ENCODE measurements at places on chromosomes 7 and 10. TPM values are rescaled to one million over a fixed set of nuclear protein-coding genes. Genes with fewer than 3 reads are reported as not detected.

Gene PRTFDC1
- 3.1 TPM for total RNA-seq

DNA sequence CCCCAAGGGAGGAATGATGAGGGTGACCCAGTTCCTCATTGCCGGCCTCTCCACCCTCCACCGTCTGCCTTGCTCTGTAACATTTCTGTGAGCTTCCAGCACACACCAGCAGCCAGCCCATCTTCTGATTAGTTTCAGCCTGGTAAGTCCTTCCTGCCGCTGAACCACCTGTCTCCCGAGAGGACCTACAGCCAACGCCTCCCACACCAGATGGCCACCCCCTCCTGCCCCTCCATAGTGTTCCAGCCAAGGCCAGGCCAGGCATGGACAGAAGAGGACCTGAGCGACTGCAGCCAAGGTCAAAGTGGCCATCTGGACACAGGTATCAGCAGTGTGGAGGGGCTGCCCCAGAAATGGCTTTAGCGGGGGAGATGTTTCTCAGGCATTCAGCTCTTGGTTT, 170.7 kb upstream of the CTBP2 start:
- no peaks in the 10 kb centered on the region for H3K27me3 ChIP-seq
- no peak for DNase-seq
- H3K27ac ChIP-seq, result no peak overlapping the region
- H3K4me3 ChIP-seq, result no peak overlapping the region
- no peaks in the 10 kb centered on the region for H3K36me3 ChIP-seq

- no peak for DNase-seq
- no peaks in the 10 kb centered on the region for H3K27me3 ChIP-seq
- no peaks in the 10 kb centered on the region for H3K36me3 ChIP-seq
- H3K4me3 ChIP-seq, result no peak overlapping the region
Observed at GRCh38 chr7:116588641-116589594, 64.1 kb downstream of the CAV1 start.

DNA sequence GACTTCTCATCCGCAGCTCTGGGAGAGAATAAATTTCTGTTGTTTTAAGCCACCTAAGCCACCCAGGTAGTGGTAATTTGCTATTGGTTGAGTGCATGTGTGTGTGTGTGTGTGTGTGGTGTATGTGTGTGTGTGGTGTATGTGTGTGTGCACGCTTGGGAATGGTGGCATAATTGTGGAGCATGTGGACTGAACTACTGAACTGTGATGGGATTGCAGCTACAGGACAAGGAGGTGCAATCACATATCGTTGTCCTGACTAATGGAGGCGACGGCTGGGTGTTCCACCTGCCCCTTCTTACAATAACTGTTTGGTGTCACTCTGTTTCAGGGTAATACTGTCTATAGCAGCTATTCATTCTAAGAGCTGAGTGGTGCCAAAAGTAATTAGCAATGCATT, 448.7 kb upstream of the PFKP start:
- no peaks in the 10 kb centered on the region for H3K4me1 ChIP-seq
- DNase-seq, result no peak
- no peaks in the 10 kb centered on the region for H3K36me3 ChIP-seq
- no peak overlapping the region for H3K4me3 ChIP-seq
- H3K27ac ChIP-seq, result no peak overlapping the region

DNA sequence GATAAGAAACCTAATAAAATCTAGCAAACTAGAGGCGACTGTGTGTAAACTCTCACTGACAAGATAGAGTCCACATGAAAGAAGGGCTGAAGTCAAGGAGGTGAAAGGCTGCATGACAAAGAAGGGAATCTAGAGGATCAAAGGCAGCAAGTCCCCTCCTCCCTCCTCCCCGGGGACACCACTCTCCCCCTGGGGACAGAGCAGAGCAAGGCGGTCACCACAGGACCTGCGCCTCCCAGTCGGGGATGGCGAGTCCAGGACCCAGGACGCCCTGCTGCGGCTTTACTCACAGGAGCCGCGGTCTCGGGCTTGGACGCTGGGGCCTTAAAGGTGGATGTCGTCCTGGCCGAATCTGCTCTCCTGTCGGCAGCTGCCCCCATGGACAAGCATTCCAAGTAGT, 22.4 kb downstream of the BRI3 start:
- peaks cover 14% of the 10 kb centered on the region for H3K36me3 ChIP-seq
- no peaks in the 10 kb centered on the region for H3K27me3 ChIP-seq
- H3K27ac ChIP-seq, result no peak overlapping the region
- DNase-seq, result no peak
- H3K4me1 ChIP-seq, result peaks cover 9% of the 10 kb centered on the region

Gene UCMA
- not detected for total RNA-seq

Gene TNKS2
- total RNA-seq, result 30.7 TPM

Gene MRC1
- 47.0 TPM for total RNA-seq

Gene ZPBP
- 0.17 TPM for total RNA-seq

- H3K27me3 ChIP-seq, result no peaks in the 10 kb centered on the region
- H3K27ac ChIP-seq, result no peak overlapping the region
- H3K36me3 ChIP-seq, result no peaks in the 10 kb centered on the region
- H3K4me1 ChIP-seq, result no peaks in the 10 kb centered on the region
- no peak overlapping the region for H3K4me3 ChIP-seq
Observed at GRCh38 chr7:80284855-80285254, 150.2 kb downstream of the GNAI1 start.

- no peaks in the 10 kb centered on the region for H3K36me3 ChIP-seq
- H3K4me3 ChIP-seq, result no peak overlapping the region
- H3K4me1 ChIP-seq, result no peaks in the 10 kb centered on the region
- H3K27me3 ChIP-seq, result no peaks in the 10 kb centered on the region
- H3K27ac ChIP-seq, result no peak overlapping the region
Observed at GRCh38 chr10:123428391-123428790, 237.8 kb upstream of the GPR26 start.

DNA sequence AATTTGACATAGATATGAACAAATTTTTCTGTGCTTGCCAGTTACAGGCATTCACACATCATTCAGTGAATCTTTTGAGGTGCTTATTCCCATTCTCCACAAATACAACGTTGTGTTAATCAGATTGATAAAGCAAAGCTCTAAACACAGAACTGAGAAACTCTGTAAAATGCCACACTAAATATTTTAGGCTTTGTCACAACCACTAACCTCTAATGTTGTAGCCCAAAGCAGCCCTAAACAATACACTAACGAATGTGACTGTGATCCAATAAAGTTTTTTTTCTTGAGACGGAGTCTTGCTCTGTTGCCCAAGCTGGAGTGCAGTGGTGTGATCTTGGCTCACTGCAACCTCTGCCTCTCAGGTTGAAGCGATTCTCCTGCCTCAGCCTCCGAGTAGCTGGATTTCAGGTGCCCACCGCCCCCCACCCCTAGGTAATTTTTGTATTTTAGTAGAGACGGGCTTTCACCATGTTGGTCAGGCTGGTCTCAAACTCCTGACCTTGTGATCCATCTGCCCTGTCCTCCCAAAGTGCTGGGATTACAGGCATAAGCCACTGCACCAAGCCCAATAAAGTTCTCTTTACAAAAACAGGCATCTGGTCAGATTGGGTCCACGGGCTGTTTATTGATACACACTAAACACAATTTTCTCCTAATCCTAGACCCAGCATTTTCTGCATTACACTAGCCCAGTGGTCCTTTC, 6.9 kb downstream of the CYCS start:
- H3K4me3 ChIP-seq, result no peak overlapping the region
- no peaks in the 10 kb centered on the region for H3K27me3 ChIP-seq
- DNase-seq, result no peak
- H3K4me1 ChIP-seq, result peaks cover 3% of the 10 kb centered on the region
- peaks cover 12% of the 10 kb centered on the region for H3K36me3 ChIP-seq

DNA sequence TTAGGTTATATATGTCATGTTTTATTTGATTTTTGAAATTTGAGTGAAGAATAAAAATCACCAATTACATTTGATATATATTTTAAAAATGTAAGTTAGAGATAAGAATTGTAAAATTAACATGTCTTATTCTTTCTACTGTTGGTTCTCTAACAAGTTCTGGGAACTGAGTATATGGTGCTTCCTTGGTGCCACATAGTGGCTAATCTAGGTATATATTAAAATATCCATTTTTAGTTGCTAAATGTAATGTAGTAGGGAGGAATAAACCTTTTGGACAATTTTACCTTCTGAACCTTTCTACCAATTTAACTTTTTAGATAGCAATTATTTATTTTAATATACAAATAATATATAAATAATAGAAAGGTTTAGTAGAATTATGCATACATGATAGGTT, 17.5 kb downstream of the CFAP69 start:
- H3K4me1 ChIP-seq, result peaks cover 19% of the 10 kb centered on the region
- no peak for DNase-seq
- H3K4me3 ChIP-seq, result no peak overlapping the region
- no peak overlapping the region for H3K27ac ChIP-seq
- H3K36me3 ChIP-seq, result no peaks in the 10 kb centered on the region
- no peaks in the 10 kb centered on the region for H3K27me3 ChIP-seq

Gene TEX47
- not detected for total RNA-seq

DNA sequence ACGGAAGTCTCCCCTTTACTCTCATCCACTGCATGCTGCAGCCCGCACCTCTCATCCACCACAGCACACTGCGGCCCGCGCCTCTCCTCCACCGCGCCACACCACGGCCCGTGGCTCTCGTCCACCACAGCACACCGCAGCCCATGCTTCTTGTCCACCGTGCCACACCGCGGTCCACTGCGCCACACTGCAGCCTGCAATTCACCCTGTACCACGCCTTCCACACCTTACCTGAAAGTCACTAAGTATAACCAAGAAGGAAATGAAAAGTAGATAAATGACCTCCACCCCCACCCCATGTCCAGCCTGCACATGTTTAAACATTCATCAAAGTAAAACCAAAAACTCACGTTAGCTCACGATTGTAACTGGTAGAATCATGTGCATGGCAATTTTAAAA, 176.1 kb downstream of the DIP2C start:
- no peak overlapping the region for H3K27ac ChIP-seq
- no peaks in the 10 kb centered on the region for H3K36me3 ChIP-seq
- no peaks in the 10 kb centered on the region for H3K27me3 ChIP-seq
- no peak for DNase-seq
- H3K4me3 ChIP-seq, result no peak overlapping the region

Gene FAM204A
- total RNA-seq, result 22.8 TPM

DNA sequence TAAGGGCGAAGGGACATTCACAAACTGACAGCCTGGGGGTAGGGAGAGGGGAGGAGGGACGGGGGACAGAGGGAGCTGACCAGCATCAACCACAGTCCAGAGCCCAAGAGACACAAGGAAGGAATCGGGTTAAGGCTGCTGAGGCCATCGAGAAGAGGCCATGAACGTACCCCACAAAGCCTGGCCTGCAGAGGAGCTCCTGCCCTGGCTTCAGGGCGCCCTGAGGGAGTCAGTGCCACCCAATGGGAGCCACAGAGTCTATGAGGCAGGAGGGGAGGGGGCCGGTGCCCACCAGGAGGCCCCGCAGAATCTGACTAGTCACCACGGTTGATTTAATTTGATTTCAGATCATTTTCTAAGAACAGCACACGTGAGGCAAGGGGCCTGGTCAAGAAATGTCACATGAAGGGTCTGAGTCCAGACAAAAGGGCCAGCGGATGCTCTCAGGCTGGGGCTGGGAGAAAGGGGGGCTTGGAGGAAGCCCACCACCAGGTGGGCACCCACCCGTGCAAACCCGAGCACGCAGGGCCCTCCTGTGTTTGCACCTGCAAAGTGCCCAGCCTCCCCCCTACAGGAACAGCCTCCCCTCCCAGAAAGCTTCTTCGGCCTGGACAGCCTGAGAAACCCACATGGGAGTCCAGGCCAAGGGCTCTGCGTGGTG, 40.4 kb downstream of the CAMK2B start:
- no peak overlapping the region for H3K4me3 ChIP-seq
- H3K27ac ChIP-seq, result no peak overlapping the region
- no peaks in the 10 kb centered on the region for H3K4me1 ChIP-seq
- no peaks in the 10 kb centered on the region for H3K27me3 ChIP-seq
- H3K36me3 ChIP-seq, result no peaks in the 10 kb centered on the region

Gene PNLIPRP3
- not detected for total RNA-seq

DNA sequence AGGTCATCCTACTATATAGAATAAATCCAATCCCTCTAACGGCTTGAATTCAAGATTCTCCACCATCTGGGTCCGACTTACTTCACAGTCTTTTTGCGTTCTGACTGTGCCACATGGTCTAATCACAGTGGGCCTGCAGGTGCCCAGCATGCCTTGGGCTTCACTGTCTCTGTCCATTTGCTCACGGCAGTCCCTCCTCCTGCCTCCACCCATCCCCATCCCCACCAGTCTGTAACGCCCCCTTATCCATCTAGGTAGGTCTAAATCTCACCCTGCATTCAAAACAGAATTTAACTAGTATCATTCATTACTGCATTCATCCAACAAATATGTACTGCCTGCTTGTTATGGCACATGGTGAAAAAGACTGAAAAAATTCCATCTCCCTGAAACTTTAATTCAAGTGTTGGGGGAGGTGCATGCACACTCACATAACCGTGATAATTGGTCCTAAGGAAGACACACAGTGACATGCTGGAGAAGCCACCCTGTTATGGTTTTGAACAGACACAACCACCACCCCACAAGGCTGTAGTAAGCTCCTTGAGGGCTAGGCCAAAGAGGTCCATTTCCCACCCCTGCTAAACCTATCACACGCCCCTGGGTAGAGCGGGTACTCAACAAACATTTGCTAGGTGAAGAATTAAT, 24.2 kb downstream of the SORBS1 start:
- no peak for DNase-seq
- no peaks in the 10 kb centered on the region for H3K36me3 ChIP-seq
- H3K27me3 ChIP-seq, result no peaks in the 10 kb centered on the region
- no peak overlapping the region for H3K27ac ChIP-seq
- no peak overlapping the region for H3K4me3 ChIP-seq
- peaks cover 13% of the 10 kb centered on the region for H3K4me1 ChIP-seq

- no peaks in the 10 kb centered on the region for H3K27me3 ChIP-seq
- no peaks in the 10 kb centered on the region for H3K4me1 ChIP-seq
- H3K4me3 ChIP-seq, result no peak overlapping the region
Observed at GRCh38 chr10:68103901-68104300, 5.4 kb upstream of the MYPN start.

Measured in liver (tissue), 10 donors.